Activated naive CD8-positive, alpha-beta T cell treated with anti-CD3 and anti-CD28 coated beads, Interleukin-2, amount 10 ng/mL, durations not matched to agents 7 days and 5 days (primary cell): ENCODE measurements at places on chromosomes 1 and 21. TPM values are rescaled to one million over a fixed set of nuclear protein-coding genes. Genes with fewer than 3 reads are reported as not detected.
A peak's percentile ranks its signal among the peaks of the same experiment; 100 is the strongest.

Gene TMEM240
- total RNA-seq, result 1.9 TPM

Gene LENEP
- total RNA-seq, result 1.1 TPM

Gene GIPC2
- 0.74 TPM for total RNA-seq

Gene KCNJ9
- total RNA-seq, result not detected

Gene MR1
- 40.0 TPM for total RNA-seq

Gene NEXN
- 3.0 TPM for total RNA-seq

DNA sequence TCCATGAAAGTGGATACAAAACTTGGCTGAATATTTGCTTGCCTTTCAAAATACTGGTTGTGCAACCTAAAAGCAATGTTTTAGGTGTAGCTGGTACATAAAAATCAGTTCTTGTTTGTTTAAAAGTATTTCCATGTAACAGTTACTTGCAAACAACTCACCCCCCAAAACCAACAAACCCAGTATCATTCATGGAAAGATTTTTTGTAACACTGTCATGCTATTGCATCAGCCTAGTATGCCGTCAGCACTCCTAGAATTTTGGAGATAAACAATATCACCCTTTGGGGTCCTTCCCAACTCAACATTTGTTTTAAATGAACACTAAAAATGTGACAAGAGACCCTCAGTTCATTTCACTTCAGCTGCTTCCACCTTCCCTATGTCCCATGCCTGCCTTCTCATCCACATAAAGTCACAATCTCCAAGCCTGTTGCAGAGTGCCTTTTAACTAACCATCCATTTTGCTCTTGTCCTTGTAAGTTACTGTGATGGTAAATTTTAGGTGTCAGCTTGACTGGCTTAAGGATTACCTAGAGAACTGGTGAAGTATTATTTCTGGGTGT, 425.3 kb downstream of the DUSP10 start:
- no peak for DNase-seq

DNA sequence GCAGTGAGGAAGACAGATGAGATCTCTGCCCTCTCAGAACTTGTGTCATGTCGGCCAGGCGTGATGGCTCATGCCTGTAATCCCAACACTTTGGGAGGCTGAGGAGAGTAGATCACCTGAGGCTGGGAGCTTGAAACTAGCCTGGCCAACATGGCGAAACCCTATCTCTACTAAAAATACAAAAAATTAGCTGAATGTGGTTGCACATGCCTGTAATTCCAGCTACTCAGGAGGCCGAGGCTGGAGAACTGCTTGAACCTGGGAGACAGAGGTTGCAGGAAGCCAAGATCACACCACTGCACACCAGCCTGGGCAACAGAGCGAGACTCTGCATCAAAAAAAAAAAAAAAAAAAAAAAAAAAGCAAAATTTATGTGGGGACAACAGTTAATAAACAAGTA, 40.9 kb upstream of the RALGPS2 start:
- no peak for DNase-seq

DNA sequence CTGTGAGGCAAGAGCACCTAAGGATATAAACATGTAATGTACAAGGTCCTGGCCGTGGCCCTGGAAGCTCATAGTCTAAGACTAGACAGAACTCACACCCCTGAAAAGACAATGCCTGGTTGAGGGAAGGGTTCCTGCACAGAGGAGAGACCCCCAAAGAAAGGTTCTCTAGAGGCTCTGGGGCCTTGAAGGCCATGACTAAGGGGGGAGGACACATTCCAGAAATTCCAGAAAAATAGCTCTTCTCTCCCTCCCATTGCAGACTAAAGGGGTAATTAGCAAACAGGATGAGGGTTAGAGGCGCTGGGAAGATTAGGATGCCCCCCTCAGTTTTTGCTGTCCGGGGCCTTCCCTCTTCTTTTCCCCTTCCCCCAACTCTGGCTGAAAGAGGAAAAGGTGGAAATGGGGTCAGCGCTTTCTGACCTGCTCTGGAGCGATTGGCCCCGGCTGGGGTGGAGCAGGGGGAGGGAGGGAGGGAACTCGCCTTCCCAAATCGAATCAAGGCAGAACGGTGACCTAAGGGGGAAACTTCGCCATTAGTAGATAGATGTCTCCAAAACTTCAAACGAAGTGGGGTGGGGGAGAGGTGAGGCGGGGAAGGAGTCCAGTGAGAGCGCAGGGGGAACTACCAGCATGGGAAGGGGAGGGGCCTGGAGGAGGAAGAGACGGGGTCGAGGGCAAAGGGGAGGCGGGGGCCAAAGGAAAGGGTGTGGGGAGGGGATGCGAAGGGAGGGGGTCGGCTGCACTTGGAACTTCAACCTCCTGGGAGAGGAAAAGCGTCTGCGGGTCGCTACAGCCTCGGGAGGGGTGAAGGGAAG, 11.8 kb downstream of the PAX7 start:
- DNase-seq, result no peak

DNA sequence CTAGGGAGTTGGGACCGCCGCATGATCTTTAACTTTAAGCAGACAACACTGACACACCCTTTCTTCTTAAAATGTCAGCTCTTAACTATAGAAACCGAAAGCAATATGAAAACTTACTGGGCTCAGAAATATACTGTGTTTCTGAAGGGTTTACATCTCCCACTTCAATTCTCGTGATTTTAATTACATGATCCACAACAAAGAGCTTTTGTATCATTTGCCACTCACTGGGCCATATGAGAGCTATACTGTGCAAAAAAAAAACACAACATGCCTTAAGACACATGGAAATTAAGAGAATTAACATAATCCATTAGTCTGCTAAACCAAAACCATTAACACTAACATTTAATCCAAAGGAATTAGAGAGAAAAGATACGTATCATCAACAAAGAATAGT, 35.0 kb upstream of the RAP1GAP start:
- DNase-seq, result no peak

- no peak for DNase-seq
These were observed 11.0 kb upstream of the RIMS3 start for GRCh38 chr1:40676501-40676900.

DNA sequence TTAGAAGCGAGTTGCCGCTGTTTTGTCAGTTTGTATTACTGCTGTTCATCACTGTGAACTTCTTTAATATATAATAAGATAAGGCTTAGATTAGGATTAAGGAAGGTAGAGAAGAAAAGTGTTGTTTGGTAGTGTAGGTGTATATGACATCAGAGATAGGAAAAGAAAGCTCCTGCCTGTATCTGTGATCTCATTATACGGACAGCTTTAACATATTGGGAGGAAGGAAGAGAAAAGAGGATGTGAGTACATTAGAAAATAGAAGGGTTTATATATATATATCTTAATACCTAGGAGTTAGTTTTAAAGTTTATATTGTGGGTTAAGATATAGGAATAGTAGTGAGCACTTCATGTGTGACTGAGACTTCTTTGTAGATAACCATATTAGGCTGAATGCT, 71.0 kb downstream of the RALGPS2 start:
- DNase-seq, result no peak

- no peak for DNase-seq
These were observed 46.9 kb upstream of the TMEM51 start for GRCh38 chr1:15106608-15107007.

DNA sequence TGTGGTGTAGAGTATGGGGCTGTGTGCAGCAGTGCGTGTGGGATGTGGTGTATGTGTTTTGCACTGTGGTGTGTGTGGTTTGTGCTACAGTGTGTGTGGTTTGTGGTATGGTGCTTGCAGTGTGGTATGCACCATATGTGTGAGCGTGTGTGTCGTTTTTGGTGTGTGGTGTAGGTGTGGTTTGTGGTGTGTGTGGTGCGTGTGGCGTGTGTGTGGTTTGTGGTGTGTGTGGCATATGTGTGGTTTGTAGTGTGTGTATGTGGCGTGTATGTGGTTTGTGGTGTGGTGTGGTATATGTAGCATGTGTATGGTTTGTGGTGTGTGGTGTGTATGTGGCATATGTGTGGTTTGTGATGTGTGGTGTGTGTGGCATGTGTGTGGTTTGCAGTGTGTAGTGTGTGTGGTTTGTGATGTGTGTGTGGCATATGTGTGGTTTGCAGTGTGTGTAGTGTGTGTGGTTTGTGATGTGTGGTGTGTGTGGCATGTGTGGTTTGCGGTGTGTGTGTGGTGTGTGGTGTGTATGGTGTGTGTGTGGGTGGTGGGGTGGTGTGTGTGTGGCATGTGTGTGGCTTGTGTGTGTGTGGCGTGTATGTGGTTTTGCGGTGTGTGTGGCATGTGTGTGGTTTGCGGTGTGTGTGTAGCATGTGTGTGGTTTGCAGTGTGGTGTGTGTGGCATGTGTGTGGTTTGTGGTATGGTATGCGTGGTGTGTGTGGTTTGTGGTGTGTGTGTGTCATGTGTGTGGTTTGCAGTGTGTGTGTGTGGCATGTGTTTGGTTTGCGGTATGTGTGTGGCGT, 53.5 kb upstream of the TRAPPC10 start:
- DNase-seq, result peak; percentile 58

GRCh38 chr1:26538480-26539412, 9.2 kb downstream of the RPS6KA1 start:
- no peak for DNase-seq

- no peak for DNase-seq
These were observed 2.8 kb downstream of the PERM1 start for GRCh38 chr1:978835-979743.

GRCh38 chr1:107776900-107777663, 187.9 kb downstream of the VAV3 start:
- no peak for DNase-seq

- DNase-seq, result no peak
These were observed 4.0 kb downstream of the S100A16 start for GRCh38 chr1:153608742-153609584.

DNA sequence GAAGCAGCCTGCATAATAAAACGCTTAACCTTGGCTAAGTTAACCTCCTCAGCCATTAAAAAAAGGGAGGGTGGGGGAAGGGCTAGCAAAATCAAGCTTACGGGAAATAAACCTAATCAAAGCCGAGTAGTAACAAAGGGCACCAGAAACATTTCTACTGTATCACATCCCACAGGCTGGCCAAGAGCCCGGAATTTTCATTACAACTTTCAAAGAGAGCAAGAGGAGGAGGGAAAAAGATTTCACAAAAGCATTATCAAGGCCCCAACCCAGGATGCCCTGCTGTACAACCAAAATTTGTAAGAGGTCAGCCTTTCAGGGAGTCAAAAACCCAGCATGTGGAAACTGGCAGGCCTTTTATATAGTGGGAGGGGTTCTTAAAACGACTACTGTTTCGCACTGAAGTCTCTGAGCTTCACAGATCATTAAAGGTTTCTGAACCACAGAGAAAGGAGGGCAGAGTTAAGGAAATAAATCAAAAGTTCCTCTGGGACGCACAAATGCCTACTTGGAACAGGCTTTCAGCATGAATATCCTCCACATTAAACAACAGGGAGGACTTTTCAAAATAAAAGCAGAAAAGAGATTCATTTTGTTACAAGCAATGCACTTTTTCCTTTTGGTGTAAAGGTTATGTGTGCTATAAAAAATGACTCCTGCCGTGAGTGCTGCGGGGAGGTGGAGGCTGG, 90.4 kb downstream of the SLC45A1 start:
- DNase-seq, result no peak
